ENCODE measurements at places on chromosomes 5 and 9.

DNA sequence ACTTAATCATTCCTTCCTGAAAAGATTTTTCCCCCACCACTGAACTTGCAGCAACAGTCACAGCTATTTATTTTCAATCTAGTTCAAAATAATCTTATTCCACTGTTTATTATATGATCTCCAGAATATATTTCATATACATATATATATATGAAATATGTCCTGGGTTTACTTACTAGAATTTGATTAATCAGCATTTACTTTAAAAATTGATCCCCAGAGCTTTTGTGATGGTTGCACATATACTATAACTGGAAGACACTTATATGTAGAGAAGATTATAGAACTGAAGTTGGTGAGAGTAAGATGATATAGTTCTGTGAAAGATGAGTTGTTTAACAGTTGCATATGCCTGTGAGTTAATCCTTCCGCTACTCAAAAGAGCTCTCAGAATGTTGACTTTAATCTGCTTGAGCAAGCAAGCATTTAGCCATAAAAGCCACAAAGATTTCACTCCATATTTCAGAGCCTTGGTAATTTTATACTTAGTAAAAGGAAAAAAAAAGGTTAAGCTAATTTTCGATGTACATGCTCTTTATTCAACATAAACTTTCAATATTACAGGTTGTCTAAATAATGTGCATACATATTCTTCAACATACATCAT is 399.3 kb upstream of the CDH9 start:
- no peak for DNase-seq

GRCh38 chr5:149221731-149222342 is 49.8 kb upstream of the AFAP1L1 start:
- no peak for DNase-seq

GRCh38 chr5:170143710-170144109 is 38.0 kb downstream of the FOXI1 start:
- no peak for DNase-seq

- DNase-seq: no peak
Observed at GRCh38 chr9:106797299-106797698, 65.7 kb upstream of the ZNF462 start.

GRCh38 chr5:8520917-8521316 is 652.0 kb downstream of the MTRR start:
- no peak for DNase-seq

DNA sequence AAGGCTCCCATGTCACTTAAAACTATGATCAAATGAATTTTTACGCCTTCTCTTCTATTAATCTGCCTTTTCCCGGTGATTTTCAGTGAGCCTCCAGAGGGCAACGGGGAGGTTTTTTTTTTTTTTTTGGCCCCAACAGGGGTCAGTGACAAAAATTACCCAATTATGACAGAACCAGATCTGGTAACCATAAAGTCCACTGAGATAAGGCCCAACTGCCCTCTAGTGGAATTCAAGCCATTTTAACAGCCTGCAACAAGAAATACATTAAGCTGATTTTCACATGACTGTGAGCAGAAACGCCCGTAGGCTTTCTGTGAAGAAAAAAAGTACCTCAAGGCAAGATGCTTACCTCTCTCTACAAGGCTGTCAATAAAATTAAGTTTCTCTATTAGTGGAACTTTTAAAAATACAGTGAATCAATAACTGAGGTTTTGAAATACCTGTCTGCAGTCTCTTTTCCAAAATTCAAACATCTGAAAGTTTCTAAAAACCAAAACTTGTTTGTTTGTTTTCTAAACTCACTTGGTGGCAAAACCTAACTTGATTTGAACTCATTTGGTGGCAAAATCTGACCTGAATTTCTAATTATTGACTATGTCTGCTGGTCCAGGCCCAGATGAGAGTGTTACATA is 49.7 kb upstream of the FST start:
- no peak for DNase-seq

- DNase-seq: no peak
Observed at GRCh38 chr5:81544351-81545018, 150.6 kb upstream of the ACOT12 start.

DNA sequence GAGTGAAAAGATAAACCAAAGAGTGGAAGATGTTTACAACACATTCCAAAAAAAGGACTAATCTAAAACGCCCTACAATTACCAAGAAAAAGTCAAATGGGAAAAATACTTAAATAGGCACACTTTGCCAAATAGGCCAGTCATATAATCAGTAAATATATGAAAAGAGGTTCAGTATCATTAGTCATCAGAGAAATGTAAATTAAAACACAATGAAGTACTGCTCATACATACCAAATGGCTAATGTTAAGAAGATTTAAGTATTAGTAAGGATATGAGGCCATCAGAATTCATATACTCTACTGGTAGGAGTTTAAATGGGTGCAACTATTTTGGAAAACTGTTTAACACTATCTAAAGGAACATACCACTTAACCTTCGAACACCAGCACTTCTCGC is 47.6 kb downstream of the ZDHHC21 start:
- no peak for DNase-seq

GRCh38 chr5:73863876-73864275 is 237.9 kb downstream of the ARHGEF28 start:
- no peak for DNase-seq

- no peak for DNase-seq
Observed at GRCh38 chr5:18687429-18687828, 1053.2 kb downstream of the TAF11L14 start.

DNA sequence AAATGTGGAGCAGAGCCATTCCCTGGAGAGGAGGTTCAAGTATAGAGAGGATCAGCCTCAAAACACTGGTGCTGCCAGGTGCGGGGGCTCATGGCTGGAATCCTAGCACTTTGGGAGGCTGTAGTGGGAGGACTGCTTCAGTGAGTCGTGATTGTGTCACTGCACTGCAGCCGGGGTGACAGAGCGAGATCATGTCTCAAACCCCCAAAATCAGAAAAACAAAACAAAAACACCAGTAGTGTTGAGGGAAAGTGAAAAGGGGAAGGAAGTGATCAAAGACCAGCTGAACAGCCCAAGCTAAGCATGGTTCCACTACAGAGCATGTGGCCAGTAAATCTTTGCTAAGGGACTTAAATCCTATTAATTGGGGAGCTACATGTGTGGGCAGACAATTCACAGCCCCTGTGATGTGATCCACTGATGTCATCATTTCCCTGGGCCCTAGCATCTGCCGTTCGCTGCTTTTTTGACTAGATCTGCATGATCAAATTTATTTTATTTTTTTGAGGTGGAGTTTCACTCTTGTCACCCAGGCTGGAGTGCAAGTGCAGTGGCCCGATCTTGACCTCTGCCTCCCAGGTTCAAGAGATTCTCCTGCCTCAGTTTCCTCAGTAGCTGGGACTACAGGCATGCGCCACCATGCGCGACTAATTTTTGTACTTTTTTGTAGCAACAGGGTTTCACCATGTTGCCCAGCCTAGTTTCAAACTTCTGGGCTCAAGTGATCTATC is 2.7 kb upstream of the PCBD2 start:
- no peak for DNase-seq

- no peak for DNase-seq
Observed at GRCh38 chr9:14106699-14107098, 207.2 kb downstream of the NFIB start.

DNA sequence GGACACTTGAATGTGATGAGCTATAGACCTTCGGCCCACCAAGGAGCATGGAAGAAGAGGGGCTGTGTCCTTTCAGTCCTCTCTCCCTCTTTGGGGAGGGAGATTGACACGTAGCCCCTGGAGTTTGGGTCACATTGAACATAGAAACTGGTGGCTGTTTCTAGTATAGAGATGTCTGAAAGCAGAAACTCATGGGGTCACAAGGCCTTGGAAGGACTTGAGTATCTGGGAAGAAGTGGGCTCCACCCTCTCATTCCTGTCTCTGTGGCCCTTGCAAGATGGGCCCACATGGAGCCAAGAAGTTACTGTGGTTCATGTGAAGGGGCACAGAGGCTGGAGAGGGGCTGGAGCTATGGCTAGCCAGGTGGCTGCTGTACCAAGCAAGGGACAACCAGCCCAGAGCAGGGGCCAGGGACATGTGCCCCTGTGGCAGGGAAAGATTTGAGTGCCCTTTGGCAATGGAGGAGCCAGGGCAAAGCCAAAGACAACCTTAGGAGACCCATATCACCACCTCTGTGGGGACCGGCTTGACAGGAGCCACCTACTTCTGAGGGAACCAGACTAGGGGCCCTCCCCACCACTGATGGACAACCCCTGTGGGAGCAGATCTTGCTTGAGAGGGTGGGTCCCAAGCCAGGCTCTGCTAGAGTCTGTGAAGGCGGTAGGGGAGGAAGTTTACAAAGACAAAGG is 12.8 kb upstream of the ANGPTL2 start:
- DNase-seq: no peak
